AG09319 (cell line): ENCODE measurements at places on chromosomes 2 and 18.

DNA sequence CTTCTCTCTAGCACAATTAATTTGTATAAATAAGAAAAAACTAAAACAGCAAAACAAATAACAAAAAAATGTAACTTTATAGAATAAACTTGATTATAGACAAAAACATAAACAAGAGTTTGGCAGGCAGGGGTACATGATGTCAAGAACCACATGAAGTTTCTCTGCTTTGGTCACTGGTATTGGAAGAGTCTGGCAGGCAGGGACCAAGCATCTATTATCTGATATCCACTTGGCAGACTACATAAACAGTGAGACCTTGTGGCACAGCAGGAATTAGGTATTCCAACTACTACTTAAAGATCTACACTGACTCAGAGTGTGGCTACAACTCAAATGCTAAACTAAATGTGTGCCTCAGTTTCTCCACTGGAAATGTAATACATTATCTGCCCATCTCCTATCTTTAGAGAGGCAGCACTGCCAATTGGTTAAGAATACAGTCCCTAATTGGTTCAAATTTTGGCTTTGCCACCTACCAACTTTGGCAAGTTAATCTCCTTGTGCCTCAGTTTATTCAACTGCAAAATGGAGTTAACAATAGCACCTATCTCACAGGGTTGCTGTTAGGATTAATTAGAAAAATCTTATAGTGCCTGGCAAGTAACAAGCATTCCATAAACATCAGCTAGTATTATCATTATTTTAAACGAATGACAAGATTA lies 2.7 kb downstream of the MAP4K3 start:
- no peak for DNase-seq

GRCh38 chr2:46170026-46170425 lies 127.2 kb upstream of the EPAS1 start:
- no peak for DNase-seq

- DNase-seq, result no peak
Measured at GRCh38 chr18:46891742-46892214, 25.5 kb downstream of the PIAS2 start.

GRCh38 chr2:239372835-239373234 lies 28.0 kb downstream of the HDAC4 start:
- no peak for DNase-seq

DNA sequence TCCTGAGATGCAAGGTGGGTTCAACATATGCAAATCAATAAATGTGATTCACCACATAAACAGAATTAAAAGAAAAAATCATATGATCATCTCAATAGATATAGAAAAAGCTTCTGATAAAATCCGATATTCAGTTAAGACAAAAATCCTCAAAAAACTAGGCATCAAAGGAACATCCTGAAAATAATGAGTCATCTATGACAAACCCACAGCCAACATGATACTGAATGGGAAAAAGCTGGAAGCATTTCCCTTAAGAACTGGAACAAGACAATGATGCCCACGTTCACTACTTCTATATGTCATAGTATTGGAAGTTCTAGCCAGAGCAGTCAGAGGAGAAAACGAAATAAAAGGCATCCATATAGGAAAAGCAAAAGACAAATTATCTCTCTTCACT lies 80.4 kb downstream of the MYO3B start:
- DNase-seq, result no peak

DNA sequence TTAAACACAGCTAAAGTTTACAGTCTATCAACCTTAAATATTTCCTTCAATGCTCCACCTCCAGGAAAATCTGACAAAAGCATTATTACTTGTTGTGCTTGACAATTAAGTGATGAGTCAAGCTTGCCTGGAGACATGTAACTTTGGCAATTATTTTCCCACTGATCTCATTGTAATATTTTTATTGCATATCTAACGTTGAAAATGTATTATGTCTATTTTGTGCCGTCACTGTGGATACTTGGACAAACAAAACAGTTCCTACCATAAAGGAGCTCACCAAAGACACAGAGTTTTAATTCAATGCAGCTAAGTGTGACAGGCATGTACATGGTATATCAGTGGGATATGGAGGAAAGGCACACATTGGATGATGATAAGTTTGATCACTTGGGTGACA lies 24.7 kb downstream of the RNF103 start:
- no peak for DNase-seq

- DNase-seq, result no peak
Measured at GRCh38 chr2:123717636-123718334, 307.3 kb upstream of the CNTNAP5 start.

DNA sequence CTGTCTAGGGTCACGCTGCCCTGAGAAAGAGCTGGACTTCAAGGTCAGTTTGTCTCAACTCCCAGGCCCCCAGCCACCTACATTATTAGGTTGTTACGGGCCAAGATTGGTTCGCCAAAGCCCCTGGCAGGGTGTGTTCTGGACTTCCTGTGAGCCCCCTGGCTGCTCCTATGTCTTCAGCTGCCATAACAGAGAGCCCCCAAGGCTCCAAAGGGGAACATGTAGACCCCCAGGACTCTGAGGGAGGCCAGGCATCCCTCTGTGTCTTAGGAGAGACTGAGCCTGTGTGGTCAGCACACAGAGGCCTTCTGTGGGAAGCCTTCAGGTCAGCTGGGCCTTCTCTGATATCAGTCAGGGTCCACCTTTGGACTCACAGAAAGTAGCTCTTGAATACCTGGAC lies 58.3 kb downstream of the INHBB start:
- DNase-seq, result no peak

- no peak for DNase-seq
Measured at GRCh38 chr2:19262150-19262549, 96.3 kb downstream of the OSR1 start.

DNA sequence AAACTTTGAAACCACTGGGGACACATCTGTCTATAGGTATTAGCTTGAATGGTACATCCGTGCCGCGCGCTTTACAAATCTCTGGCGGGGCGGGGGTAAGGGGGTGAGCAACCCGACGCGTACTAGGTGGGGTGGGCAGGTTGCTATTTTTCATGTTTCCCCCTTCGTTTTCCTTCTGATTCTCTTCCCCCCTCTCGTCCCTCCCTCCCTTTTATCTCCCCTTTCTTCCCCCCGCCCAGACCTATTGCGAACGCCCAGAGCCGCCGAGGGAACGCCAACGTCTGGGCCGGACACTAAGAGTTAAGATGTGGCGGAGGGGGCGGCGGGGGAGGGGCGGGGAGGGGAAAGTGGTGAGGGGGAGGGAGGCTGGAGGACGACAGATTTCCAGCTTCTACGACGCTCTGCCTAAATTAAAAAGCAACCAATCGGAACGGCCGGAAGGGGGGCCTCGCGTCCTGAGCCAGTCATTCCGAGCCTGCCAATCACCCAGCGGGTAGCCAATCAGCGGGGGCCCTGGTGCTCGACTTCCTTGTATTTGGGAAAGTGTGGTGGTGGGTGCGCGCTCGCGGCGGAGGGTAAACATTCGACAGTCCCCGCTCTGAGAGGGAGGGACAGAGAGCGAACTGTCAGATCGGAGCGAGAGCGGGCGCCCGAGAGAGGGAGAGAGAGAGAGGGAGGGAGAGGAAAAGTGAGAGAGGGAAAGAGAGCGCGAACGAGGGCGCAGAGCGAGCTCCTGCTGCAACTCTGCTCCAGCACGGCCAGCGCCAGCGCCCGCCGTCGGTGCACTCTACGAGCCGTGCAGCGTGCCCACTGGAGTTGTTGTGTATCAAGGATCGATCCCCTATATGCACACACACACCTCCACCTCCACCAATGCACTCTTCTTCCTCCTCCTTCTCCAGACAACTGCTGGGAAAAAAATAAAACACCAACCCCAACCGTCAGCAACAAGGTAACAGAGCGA lies at the start of gene POU3F3:
Gene POU3F3, plus strand, starts transcription at position 582 of the 964 bp plus-strand sequence. CDS start 1,396 bp downstream, outside the sequence.
- DNase-seq, result peak; percentile 44

DNA sequence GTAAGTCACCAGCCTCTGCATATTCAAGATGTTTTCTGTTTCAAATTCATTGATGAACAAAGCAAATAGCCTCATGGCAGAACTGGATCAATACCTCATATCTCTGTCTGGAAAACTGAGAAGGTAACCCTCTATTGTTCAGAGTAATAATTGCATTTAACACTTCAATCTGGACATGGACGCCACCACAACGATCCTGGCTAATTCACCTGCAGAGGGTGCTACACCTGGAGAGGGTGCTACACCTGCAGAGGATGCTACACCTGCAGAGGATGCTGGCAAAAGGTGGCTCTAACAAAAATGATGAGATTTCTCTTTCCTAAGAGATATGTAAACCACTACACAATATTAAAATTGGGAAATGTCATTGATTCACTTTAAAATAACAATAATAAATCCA lies 183.1 kb upstream of the HNRNPA3 start:
- DNase-seq, result no peak

GRCh38 chr2:148538375-148538774 lies 106.2 kb upstream of the EPC2 start:
- DNase-seq, result no peak

DNA sequence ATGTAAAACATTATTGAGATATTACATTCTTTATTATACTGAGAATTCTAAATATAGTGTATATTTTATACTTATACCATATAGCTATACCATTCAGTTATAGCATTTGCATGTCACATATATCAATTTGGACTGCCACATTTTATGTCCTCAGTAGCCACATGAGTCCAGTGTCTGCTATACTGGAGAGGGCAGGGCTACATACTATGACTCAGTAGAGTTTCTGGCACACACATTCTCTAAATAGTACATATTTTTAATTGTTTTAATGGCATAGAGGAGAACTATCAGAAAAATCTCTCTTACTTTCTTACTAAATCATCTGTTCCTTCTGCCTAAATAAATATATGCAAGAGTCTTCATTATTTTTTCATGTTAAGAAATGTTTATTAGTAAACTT lies 55.4 kb upstream of the COL5A2 start:
- no peak for DNase-seq

GRCh38 chr18:48956356-48956755 lies 5.6 kb upstream of the SMAD7 start:
- no peak for DNase-seq

DNA sequence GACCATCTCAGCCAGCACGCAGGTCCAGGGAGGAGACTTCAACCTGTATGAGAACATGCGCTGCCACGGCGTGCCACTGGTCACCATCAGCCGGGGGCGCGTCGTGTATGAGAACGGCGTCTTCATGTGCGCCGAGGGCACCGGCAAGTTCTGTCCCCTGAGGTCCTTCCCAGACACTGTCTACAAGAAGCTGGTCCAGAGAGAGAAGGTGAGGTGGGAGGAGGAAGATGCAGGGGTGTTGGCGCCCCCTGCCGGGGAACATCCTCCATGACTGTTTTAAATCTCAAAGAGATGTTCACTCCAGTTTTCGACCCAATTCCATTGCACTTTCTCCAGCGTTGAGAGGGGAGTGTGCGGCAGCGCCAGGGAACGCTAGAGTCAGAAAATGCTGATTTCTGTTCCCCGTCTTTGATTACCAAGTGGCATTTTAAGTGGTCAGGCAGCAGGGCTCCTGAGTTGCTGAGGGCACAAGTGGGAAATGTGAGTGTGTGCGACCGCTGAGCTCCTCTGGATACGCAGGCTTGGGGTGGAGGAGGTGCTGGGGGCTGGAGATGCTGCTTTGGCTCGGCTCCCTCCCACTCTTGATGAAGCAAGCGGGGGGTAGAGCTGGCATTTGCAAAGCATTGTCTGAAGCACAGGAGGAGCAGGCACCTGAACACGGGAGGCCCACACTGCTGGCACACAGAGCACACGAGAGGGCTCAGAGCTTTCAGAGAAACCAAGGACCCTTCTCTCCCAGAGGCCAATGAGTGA lies 27.7 kb upstream of the MAPRE3 start:
- DNase-seq, result no peak

- no peak for DNase-seq
Measured at GRCh38 chr2:223529696-223530095, 72.5 kb downstream of the SCG2 start.

DNA sequence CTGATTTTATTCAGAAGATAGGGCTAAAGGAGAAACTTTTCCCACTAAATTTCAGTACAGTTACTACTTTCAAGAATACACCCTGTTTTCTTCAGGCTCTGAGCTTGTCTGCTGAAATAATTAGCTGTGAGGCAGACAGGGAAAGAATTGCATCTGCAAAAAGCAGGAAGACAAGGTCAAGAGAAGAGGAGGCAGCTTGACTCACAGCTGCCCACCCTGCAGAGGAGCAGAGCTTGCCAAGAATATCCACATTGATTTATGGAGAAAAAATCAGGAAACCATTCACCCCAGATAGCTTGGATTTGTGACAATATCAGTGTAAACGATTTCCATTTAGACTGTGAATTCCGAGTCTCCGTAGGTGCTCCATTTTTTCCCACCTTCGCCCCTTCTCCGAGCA lies 49.0 kb downstream of the ACTR2 start:
- DNase-seq, result no peak

- DNase-seq, result no peak
Measured at GRCh38 chr2:30981510-30981909, 156.7 kb downstream of the GALNT14 start.

- peak; percentile 24 for DNase-seq
Measured at GRCh38 chr2:126635281-126635680, 20.7 kb upstream of the GYPC start.

- DNase-seq, result no peak
Measured at GRCh38 chr2:17805717-17806363, 10.4 kb upstream of the MSGN1 start.

DNA sequence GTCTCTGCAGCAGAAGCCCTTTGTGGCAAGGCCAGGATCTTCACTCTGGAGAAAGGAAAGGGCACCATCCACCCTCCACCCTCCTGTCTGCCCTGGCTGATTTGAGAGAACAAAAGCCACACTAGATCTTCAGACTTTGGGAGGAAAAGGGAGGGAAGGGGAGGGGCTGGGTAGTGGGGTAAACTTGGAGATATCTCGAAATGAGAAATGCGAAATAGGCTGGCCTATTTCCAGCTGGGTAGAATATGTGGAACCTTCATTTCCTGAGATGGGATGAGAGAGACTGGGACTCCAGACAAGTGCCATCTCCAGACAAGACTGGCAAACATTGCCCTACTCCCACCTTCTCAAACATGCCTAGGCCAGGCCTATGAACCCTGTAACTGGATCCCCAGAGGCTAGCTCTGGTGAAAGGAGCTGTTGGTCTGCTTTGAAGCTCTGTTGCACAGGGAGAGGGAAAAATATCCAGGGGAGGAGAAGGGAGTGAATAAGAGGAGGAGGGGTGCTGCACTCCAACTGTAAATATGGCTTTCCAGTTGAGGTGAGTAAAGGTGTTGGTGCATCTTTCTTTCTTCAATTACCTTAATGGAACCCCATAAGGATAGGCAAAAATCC lies 1.7 kb downstream of the HOXD12 start:
- DNase-seq, result no peak

DNA sequence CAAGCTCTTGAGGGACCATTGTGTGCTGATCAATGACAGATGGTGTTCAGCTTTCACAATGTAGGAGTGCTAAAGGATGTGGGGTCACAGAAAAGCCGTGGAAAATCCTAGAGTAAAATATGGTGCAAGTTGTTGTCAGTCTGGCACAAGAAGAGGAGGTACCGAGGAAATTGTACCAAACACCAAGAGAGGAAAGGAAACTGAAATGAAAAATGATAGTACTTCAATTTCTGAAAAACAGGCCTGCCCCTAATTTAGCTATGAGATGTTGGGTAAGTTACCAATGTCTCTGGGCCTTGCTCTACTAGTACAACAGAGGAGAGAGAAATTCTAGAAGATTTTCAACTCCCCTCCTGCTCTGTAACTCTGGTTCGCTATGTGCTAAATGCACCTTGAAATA lies 78.8 kb upstream of the PELI1 start:
- DNase-seq, result no peak

- DNase-seq, result no peak
Measured at GRCh38 chr2:98350411-98350810, 4.2 kb downstream of the CNGA3 start.
